ENCODE measurements at places on chromosomes 6 and 20. TPM values are rescaled to one million over a fixed set of nuclear protein-coding genes. Genes with fewer than 3 reads are reported as not detected.
A peak's percentile ranks its signal among the peaks of the same experiment; 100 is the strongest.

SIRPB1 gene
- total RNA-seq, result 1.4 TPM

DNA sequence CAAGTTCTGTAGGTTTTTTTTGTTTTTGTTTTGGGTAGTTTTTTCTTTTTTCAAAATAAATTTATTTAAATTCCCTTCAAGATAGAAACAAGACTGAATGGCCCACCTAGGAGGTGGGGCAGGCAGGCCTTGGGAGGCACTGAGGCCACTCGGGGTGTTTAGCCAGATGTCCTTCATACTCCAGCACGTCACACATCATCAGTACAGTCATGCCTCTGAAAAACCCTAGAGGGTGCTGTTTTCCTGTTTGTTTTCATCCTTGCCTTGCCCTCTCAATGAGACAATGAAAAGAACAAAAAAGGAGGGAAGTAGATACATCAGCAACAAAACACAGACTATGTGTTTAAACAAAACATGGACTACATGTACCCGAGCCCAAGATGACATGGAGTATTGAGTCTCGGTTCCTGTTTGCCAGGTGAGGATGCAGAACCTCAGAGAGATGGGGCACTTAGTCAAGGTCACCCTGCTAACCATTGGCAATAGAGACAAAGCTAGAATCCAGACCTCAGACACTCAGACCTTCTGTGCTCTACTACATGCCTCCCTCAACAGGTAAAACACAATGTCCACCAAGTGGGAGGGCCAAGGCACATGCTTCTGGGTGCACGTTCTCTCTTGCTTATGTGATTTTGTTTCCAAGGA lies 26.8 kb upstream of the CLIC5 start:
- H3K27me3 ChIP-seq, result no peaks in the 10 kb centered on the region
- H3K27ac ChIP-seq, result no peak overlapping the region
- peak; percentile 20 for DNase-seq
- no peaks in the 10 kb centered on the region for H3K36me3 ChIP-seq
- peaks cover 4% of the 10 kb centered on the region for H3K4me1 ChIP-seq
- no peak overlapping the region for H3K4me3 ChIP-seq

TMEM244 gene
- total RNA-seq, result not detected

DNA sequence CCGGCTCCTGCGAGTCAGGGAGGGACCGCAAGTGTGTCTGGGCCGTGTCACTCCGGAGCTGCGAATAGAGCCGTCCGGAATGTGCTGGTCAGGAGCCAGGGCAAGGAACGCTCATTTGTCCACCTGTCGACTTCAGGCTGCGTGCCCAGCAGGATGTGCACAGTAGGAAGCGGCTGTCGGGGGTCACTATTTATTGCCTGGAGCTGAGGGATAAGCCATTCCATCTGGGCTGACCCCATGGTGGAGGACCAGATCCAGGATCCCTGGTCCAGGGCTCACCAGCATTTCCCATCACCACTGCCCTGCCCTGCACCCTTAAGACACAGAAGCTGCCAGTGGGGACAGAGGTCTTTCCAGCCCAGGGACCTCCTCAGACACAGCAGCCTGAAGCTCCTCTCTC lies 14.7 kb downstream of the NTSR1 start:
- no peak overlapping the region for H3K4me3 ChIP-seq
- H3K4me1 ChIP-seq, result peaks cover 19% of the 10 kb centered on the region
- DNase-seq, result no peak
- no peak overlapping the region for H3K27ac ChIP-seq

DNA sequence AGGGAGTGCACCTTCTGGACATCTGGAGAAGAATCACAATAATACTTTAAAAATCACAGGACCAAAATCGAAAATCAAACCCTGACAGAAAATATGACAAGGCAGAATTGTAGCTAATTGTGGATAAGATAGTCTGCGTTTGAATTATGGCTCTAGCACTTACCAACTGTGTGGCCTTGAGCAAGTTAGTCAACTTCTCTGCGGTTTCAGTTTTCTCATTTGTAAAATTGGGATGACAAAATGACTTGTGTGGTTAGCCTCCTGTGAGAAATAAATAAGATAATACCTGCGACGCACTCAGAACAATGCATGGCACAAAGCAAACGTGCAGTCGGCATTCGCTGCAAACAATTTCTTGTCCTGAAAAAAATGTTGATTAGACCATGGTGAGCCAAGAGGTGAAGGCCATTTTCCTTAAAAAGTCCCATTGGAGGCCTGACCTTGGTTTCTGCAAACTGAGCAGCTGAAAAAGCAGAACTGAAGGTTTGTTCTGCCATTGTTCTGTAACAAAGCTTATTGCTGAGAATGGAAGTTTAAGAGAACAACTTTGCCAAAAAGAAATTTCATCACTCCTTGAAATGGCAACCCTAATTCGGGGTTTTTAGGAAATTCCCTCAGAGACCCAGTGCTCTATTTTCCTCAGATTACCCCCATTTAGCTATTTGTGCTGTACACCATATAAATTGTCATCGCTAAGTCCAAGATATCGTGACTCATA lies 266.3 kb downstream of the ERMARD start:
- H3K27me3 ChIP-seq, result peaks cover 25% of the 10 kb centered on the region
- H3K4me1 ChIP-seq, result no peaks in the 10 kb centered on the region
- no peak overlapping the region for H3K4me3 ChIP-seq

C6orf58 gene
- not detected for total RNA-seq

DEFB132 gene
- total RNA-seq, result not detected

ZNF165 gene
- total RNA-seq, result 6.1 TPM

DNA sequence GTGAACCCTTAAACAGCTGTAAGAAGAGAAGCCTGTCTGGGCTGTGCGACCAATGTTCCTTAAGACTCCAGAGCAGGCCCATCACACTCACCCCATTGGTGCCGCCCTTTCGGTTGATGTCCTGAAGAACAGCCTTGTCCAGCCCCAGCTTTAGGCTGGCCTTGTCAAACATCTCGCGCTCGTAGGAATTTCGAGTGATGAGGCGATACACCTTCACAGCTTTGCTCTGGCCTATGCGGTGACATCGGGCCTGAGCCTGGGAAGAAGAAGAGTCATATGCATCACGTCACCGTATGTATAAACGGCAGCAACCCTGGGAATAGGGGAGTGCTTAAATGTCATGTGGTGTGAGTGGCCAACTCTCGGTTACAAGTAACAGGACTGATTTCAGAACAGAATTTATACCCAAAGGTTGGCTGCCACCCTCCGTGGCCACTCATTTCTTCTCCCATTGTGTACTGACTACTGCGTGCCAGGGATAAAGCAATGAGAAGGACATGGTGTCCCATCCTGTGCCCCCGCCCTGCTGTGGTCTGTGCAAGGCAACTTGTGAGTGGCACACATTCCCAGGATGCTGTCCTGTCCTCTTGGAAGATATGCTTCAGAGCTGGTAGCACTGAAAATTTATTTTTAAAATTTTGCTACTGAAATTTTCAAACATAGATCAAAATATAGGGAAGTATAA lies 90.7 kb upstream of the EMILIN3 start:
- no peak overlapping the region for H3K4me3 ChIP-seq
- H3K36me3 ChIP-seq, result peaks cover 33% of the 10 kb centered on the region
- no peak for DNase-seq
- H3K27me3 ChIP-seq, result no peaks in the 10 kb centered on the region
- H3K27ac ChIP-seq, result no peak overlapping the region

ME1 gene
- not detected for total RNA-seq

LY6G6F gene
- total RNA-seq, result not detected

TUBB1 gene
- total RNA-seq, result not detected

AIG1 gene
- 26.1 TPM for total RNA-seq

CHRNA4 gene
- total RNA-seq, result not detected

HSPA1L gene
- 0.95 TPM for total RNA-seq

DNA sequence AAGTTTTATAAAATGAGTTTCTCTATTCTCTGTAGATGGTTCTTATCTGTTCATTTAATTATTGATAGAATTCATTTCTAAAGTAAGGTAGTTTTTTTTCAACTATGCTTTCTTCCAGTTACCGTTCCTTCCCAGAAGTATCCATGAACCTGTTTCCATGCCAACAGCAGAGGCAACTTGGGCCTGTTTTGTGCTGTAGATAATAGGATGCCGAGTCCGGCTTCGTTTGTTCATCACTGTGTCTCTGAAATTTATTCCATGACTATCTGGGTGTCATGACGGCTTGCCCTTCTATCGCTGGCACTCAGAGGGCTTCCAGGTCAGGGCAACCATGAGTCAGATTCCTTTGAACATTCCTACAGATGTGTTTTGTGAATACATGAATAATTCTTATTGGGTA lies 190.4 kb downstream of the SYNDIG1 start:
- no peaks in the 10 kb centered on the region for H3K27me3 ChIP-seq
- H3K4me1 ChIP-seq, result no peaks in the 10 kb centered on the region
- H3K36me3 ChIP-seq, result no peaks in the 10 kb centered on the region

DNA sequence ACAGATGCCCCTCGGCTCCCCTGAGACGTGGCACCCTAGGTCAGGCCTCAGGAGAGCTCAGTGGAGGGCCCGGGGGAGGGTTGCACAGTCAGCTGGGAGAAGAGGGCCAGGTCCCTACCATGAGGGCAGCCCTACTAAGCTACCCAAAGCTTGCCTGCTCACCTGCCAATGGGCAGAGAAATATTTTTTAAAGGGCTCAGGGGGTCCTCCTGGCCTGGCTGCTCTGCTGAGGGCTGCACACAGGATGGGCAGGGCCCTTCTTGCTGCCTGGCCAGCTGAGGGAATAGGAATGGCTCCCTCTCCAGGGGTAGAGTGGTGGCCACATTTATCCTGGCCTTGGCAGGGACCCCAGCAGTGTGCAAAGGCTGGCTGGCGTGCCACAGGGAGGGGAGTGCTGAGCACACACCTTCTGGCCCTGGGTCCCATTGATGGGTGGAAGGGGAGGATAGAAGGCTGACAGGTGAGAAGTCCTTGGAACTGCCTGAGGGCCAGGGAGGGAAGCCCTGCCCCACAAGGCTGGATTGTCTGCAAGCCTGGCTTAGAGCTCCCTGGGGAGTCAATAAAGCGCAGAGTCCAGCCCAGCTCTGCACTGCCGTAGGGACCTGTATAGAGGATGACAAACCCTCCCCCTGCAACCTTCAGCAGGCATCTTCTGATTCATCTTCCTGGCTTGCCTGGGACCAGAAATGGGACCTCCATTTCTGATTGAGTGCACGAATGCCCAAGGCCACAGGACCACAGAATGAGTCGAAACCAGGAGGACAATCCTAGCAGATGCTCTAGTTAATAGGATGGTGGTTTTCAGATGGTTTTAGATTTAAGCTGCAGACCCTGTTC lies 62.1 kb downstream of the NOL4L start:
- H3K4me1 ChIP-seq, result peaks cover 66% of the 10 kb centered on the region
- peak; percentile 51 for DNase-seq
- H3K27me3 ChIP-seq, result no peaks in the 10 kb centered on the region
- no peak overlapping the region for H3K4me3 ChIP-seq

- no peaks in the 10 kb centered on the region for H3K36me3 ChIP-seq
- peaks cover 10% of the 10 kb centered on the region for H3K27me3 ChIP-seq
- no peak for DNase-seq
Observed at GRCh38 chr6:27768556-27768955, 143.6 kb downstream of the OR2B2 start.

DNA sequence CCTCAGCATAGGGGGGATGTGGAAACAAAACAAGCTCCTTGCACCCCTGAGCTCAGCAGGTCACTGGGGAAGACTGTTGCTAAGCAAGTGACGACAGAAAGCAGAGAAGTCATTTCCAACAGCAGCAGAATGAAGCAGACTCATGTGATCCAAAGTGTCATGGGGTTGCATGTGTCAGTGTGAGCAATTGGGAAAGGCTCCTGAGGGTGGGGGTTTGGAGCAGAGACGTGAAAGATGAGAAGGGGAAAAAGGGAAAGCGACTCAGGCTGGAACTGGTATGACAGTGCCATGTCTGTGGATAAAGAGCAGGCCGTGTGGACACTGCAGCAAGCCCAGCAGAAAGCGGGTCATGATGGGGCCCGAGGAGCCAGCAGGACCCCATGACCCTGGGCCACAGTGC lies 363.9 kb downstream of the PREX1 start:
- H3K4me3 ChIP-seq, result no peak overlapping the region
- no peak for DNase-seq
- H3K27me3 ChIP-seq, result no peaks in the 10 kb centered on the region
- no peak overlapping the region for H3K27ac ChIP-seq

GRCh38 chr20:35106827-35107380 lies 14.3 kb upstream of the TRPC4AP start:
- H3K36me3 ChIP-seq, result peaks cover 6% of the 10 kb centered on the region
- H3K27ac ChIP-seq, result no peak overlapping the region
- no peaks in the 10 kb centered on the region for H3K27me3 ChIP-seq
- DNase-seq, result no peak

GRCh38 chr6:113735491-113735890 lies 121.7 kb upstream of the MARCKS start:
- H3K27ac ChIP-seq, result no peak overlapping the region
- no peaks in the 10 kb centered on the region for H3K36me3 ChIP-seq
- peaks cover 2% of the 10 kb centered on the region for H3K4me1 ChIP-seq
- no peak overlapping the region for H3K4me3 ChIP-seq
- DNase-seq, result no peak

SIRPA gene
- 0.12 TPM for total RNA-seq

DNA sequence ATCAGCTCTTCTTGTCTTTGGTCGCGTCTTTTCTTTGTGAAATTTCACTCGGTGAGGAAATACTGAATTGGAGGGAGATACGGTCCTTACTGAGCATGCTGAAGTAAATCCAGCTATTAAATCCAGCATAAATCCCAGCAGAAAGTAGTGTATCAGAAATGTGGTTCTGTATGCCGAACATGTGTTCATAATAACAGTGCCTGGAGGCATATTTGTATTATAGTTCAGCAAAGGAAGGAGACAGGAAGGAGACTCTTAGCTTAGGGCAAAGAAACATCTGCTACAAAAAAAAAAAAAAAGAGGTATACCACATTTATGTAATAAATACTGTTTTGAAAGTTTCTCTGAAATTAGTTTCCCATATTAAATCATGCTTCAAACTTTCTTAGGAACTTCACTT lies 211.8 kb downstream of the PLCB4 start:
- H3K27me3 ChIP-seq, result peaks cover 4% of the 10 kb centered on the region
- no peaks in the 10 kb centered on the region for H3K36me3 ChIP-seq
- H3K4me3 ChIP-seq, result no peak overlapping the region
- DNase-seq, result no peak
- no peak overlapping the region for H3K27ac ChIP-seq
